CD4-positive, CD25-positive, alpha-beta regulatory T cell (primary cell): ENCODE measurements at places on chromosomes 7 and 10. TPM values are rescaled to one million over a fixed set of nuclear protein-coding genes. Genes with fewer than 3 reads are reported as not detected.

The CDC14C gene
- not detected for total RNA-seq

The NEUROD6 gene
- not detected for total RNA-seq

The CPXM2 gene
- not detected for total RNA-seq

The SPDYE17 gene
- not detected for total RNA-seq

The ANKRD30A gene
- total RNA-seq, result not detected

The KCP gene
- total RNA-seq, result 0.22 TPM

The SLC16A9 gene
- total RNA-seq, result 0.42 TPM

The CPSF4 gene
- total RNA-seq, result 43.7 TPM

The SORCS1 gene
- total RNA-seq, result not detected

The FAM25A gene
- total RNA-seq, result not detected

The CTAGE4 gene
- 3.8 TPM for total RNA-seq
